Keratinocyte (primary cell): ENCODE measurements at places on chromosomes 4 and X. TPM values are rescaled to one million over a fixed set of nuclear protein-coding genes. Genes with fewer than 3 reads are reported as not detected.

The HERC5 gene
- 1.8 to 3.4 TPM (median 2.7 TPM) in 3 replicates for polyA plus RNA-seq

DNA sequence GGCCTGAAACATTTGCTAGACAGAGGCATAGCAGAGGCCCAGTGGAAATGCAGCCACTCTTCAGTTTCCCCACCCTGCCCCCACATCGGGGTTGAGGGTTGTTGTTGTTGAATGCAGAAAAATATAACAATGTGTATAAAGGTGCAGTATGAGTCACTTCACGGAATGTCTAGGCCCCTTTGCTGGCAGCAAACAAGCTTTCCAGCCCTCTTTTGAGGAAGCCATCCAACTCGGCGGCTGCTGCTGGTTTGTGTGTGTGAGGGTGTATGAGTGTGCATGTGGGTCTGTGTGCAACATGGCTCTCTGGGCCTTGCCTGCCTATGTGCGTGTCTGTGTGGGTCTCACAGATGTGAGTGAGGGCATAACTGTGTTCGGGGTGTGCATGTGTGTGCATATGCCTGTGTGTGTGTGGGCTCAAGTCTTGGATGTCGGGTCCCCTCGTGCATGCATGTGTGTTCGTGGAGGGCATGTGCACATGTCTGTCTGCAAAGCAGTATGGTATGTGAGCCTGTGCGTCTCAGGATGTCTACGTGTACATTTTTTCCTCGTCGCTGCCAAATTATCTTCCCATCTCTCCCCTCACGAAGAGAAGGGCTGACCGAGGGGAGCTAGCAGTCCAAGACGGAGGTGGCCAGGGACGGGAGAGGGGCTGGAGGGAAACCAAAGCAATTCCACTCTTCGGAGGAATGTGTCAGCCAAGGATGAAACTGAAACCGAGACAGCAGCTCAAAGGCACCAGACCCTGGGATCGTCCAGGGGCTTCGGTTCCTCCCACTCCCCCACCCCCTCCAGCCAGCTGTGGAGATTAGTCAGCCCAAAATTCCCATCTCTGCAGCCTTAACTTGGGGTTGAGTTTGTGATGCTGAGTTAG is 8.4 kb upstream of the ELF4 start:
- H3K4me1 ChIP-seq: peaks cover 47% of the 10 kb centered on the region
- H3K27ac ChIP-seq: peak overlapping the region; percentile 60
- no peaks in the 10 kb centered on the region for H3K27me3 ChIP-seq
- H3K4me3 ChIP-seq: no peak overlapping the region

The OPHN1 gene
- 2.5 to 5.8 TPM (median 3.1 TPM) in 3 replicates for polyA plus RNA-seq

The BGN gene
- 0.03 to 0.12 TPM (median 0.07 TPM) in 3 replicates for polyA plus RNA-seq

- no peak overlapping the region for H3K27ac ChIP-seq
- H3K4me3 ChIP-seq: no peak overlapping the region
- no peaks in the 10 kb centered on the region for H3K36me3 ChIP-seq
Measured at GRCh38 chr4:37615720-37616063, 70.5 kb downstream of the RELL1 start.

The PRDX4 gene
- polyA plus RNA-seq: 72.7 to 101 TPM (median 75.6 TPM) in 3 replicates

DNA sequence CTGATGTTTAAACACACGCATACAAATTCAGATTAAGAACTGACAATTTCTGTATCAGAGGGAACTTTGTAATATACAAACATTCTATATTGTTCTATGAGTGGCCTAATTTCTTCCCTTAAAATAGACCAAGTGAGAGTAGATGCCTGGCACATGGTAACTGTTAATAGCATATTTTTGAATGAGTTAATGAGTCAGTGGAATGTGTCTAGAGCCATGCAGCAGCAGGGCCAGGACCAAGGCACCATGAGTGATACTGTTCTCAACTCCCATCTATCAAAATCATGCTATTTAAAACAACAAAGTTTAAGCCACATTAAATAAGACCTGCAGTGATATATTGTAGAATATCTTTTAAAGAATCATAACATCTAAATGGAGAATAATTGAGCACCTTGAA is 98.3 kb downstream of the ARHGAP24 start:
- no peak overlapping the region for H3K27ac ChIP-seq
- H3K27me3 ChIP-seq: no peaks in the 10 kb centered on the region
- no peaks in the 10 kb centered on the region for H3K36me3 ChIP-seq
- no peak for DNase-seq
- peaks cover 8% of the 10 kb centered on the region for H3K4me1 ChIP-seq
